ENCODE measurements at places on chromosomes 6 and 20. TPM values are rescaled to one million over a fixed set of nuclear protein-coding genes. Genes with fewer than 3 reads are reported as not detected.

DNA sequence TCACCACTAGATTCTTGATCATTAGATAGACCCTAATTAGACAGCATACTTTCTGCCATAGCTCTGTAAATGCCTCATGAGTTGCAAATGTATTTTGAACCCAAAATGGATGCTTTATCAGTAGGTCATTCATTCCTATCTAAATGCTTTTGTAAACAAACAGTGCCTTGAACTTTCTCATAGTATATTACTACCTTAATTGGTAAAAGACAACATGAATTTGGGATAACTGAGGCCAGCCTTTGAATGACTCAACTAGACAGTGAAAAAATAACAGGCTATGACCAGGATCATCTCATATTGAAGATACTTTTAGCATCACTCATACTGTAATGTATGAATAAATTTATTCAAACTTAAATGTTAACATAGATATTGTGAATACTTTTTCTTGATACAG, 37.0 kb upstream of the PRL start:
- no peaks in the 10 kb centered on the region for H3K4me1 ChIP-seq
- H3K27ac ChIP-seq = no peak overlapping the region
- no peak for DNase-seq
- H3K36me3 ChIP-seq = no peaks in the 10 kb centered on the region
- H3K4me3 ChIP-seq = no peak overlapping the region

GRCh38 chr6:15602154-15602553, 60.7 kb downstream of the DTNBP1 start:
- no peak for DNase-seq
- no peaks in the 10 kb centered on the region for H3K4me1 ChIP-seq
- no peak overlapping the region for H3K27ac ChIP-seq

- H3K27ac ChIP-seq = no peak overlapping the region
- no peaks in the 10 kb centered on the region for H3K4me1 ChIP-seq
- H3K36me3 ChIP-seq = peaks cover 57% of the 10 kb centered on the region
- no peak for DNase-seq
- no peak overlapping the region for H3K4me3 ChIP-seq
Measured at GRCh38 chr20:64005394-64005793, 24.5 kb downstream of the PRPF6 start.

DNA sequence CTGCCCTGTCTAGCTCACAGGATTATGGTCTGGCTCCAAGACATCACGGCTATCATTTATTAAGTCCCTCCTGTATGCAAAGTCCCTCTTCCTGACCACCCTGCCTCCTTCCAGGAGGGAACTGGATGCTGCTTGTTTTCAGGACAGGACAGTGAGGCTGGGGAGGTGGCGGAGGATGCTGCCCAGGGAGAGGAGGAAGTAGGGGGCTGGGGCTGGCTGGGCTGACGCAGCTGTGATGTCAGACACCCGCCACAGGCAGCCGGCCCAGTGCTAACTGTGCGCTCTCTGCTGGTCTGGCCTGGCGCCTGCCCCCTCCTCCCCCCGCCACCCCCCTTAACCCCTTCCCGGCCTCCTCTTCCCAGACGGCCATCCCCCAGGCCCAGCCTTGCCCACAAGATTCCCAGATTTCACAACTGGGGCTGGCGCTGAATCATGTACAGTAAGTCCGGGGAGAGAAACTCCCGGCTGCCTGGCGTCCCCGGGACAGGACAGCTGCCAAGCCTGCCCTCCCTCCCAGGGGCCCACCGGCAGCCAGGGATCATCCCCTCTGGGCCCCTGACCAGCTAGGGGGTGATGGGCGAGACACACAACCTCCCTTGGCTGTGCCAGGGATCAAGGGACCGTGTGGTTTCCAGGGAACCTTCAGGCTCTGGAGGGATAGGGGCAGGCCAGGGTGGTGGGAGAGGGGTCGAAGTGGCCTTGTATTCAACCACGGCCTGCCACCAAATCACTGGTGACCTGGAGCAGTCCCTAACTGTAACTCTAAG, 118.1 kb downstream of the CEBPB start:
- no peaks in the 10 kb centered on the region for H3K36me3 ChIP-seq
- H3K27me3 ChIP-seq = no peaks in the 10 kb centered on the region
- H3K27ac ChIP-seq = peak overlapping the region; percentile 90
- peaks cover 28% of the 10 kb centered on the region for H3K4me1 ChIP-seq

- H3K36me3 ChIP-seq = no peaks in the 10 kb centered on the region
- DNase-seq = no peak
- no peak overlapping the region for H3K4me3 ChIP-seq
- no peak overlapping the region for H3K27ac ChIP-seq
- no peaks in the 10 kb centered on the region for H3K4me1 ChIP-seq
Measured at GRCh38 chr6:147486683-147487082, 21.8 kb upstream of the SAMD5 start.

DNA sequence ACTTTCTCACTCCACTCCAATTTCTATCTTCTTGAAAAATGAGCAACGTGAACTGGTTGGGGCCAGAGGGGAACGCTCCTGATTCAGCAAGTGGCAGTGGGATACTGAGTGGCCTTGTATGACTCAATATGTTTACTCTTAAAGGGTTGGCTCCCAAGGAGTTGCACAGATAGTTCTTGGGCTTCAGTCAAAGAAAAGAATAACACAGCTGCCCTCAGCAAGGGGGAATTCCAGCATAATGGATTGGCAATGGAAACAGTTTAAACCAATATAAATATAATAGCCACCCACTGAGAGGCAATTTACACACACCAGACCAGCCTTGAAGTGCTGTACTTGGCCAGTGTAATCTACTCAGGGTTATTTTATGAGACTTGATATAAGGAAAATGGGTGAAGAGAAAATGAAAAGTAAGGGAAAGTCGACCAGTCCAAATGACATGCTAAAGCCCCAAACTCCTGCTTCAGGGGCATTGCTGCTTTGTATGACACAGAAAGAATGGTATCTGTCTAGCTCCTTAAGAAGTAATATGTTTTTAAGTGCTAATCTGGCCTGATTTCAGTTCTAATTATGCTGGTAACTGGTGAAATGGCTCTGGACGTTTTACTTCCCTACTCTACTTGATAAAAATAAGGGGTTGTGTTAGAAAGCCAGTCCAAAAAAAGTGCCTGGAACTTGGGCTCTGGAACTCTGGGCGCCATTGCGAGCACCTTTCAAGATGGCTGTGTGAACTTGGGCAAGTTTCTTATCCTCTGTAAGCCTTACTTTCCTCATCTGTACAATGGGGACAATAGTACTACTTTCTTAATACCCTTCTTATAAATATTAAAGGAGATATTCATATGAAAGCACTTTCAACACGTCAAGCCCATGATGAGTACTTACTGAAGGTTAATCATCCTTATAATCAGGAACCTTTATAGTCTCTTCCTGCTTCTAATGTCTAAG, 712.9 kb upstream of the MAP3K7 start:
- no peaks in the 10 kb centered on the region for H3K4me1 ChIP-seq
- H3K4me3 ChIP-seq = no peak overlapping the region
- no peaks in the 10 kb centered on the region for H3K36me3 ChIP-seq
- H3K27ac ChIP-seq = peak overlapping the region; percentile 38
- no peaks in the 10 kb centered on the region for H3K27me3 ChIP-seq
- peak; percentile 14 for DNase-seq

DNA sequence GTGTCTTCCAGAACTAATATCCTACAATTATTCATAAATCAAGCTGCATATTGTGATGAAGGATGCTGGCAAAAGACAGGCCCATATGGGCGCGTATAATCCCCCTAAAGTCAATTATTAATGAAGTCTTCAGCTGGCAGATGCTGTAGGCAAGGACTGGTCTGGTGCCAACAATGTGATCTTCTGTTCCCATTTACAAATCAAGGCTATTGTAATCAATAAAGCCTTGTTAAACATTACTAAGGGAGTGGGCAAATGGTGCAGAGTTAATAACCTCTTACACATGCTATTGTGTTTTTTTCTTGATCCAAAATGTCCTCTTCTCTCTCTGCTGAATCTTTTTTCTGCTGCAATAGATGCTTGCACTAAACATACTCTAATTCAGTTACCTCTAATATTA, 119.0 kb downstream of the ALDH8A1 start:
- no peak for DNase-seq
- H3K4me1 ChIP-seq = no peaks in the 10 kb centered on the region
- no peak overlapping the region for H3K27ac ChIP-seq
- no peaks in the 10 kb centered on the region for H3K27me3 ChIP-seq

GRCh38 chr20:49850463-49851230, 38.0 kb downstream of the SLC9A8 start:
- H3K4me3 ChIP-seq = no peak overlapping the region
- DNase-seq = no peak
- H3K4me1 ChIP-seq = no peaks in the 10 kb centered on the region
- H3K27me3 ChIP-seq = no peaks in the 10 kb centered on the region
- no peak overlapping the region for H3K27ac ChIP-seq

GRCh38 chr6:31947070-31947675, 1.3 kb downstream of the CFB start:
- no peaks in the 10 kb centered on the region for H3K36me3 ChIP-seq
- H3K4me1 ChIP-seq = peaks cover 23% of the 10 kb centered on the region
- DNase-seq = no peak
- H3K27me3 ChIP-seq = no peaks in the 10 kb centered on the region

GRCh38 chr6:21899708-21900107, 306.2 kb downstream of the SOX4 start:
- H3K4me3 ChIP-seq = no peak overlapping the region
- DNase-seq = no peak
- H3K27ac ChIP-seq = no peak overlapping the region

GRCh38 chr6:4957521-4958231, 46.2 kb downstream of the RPP40 start:
- DNase-seq = no peak
- no peaks in the 10 kb centered on the region for H3K36me3 ChIP-seq
- H3K4me1 ChIP-seq = no peaks in the 10 kb centered on the region
- H3K27ac ChIP-seq = no peak overlapping the region
- H3K27me3 ChIP-seq = no peaks in the 10 kb centered on the region

DNA sequence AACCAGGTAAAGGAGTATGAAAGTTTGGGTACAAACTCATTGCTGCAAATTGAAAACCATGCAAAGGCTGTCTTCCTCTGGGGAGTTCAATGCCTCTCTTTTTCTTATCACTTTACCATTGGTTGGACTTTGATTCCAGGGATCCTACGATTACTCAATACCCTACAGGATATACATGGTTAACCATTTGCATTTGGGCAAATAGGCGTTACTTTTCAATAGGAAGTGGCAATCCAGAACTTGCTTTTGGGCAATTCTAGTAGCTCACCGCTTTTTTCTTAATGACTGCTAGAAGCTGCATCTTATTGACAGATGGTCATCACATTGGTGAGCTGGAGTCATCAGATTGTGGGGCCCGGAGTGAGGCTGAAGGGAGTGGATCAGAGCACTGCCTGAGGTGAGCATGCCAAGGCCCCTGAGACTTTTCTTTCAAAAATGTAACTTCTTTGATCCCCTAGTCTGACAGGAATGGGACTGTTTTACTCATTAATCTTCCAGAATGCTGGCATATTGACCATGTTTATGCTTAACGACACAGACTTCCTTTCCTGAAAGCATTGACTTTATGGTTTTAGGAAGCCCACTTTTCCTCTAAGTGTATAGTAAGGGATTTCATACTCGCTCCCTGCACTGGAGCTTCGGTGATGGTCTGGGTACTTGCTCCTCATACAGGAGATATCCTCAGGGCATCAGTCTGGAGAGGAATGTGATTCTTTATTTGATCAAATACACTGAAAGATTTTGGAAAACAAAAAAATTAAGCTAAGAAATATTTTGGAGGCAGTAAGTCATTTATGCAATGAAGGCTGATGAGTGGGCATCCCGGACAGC, at the start of gene CCR6:
Gene CCR6, plus strand, starts transcription at position 270 of the 831 bp plus-strand sequence. CDS start 13,039 bp downstream, outside the sequence.
- peaks cover 33% of the 10 kb centered on the region for H3K4me1 ChIP-seq
- H3K27ac ChIP-seq = peak within 1 kb of the TSS; percentile 7
- no peaks in the 10 kb centered on the region for H3K36me3 ChIP-seq
- no peaks in the 10 kb centered on the region for H3K27me3 ChIP-seq
- H3K4me3 ChIP-seq = peak within 1 kb of the TSS; percentile 7

Gene NR2E1
- total RNA-seq = not detected

Gene GJA1
- total RNA-seq = 3.5 TPM

All from transverse colon (tissue), 4 donors.